ENCODE measurements at places on chromosomes 5 and 9. TPM values are rescaled to one million over a fixed set of nuclear protein-coding genes. Genes with fewer than 3 reads are reported as not detected.

LHX2 gene
- polyA plus RNA-seq: not detected

PCDHGB6 gene
- 0.31 TPM for polyA plus RNA-seq

KIF24 gene
- polyA plus RNA-seq: 0.23 TPM

AQP3 gene
- 3.4 TPM for polyA plus RNA-seq

SNX2 gene
- polyA plus RNA-seq: 333 TPM

GLRA1 gene
- polyA plus RNA-seq: 0.35 TPM

HTR4 gene
- not detected for polyA plus RNA-seq

CNTFR gene
- 0.66 TPM for polyA plus RNA-seq

IFNA2 gene
- polyA plus RNA-seq: 0.22 TPM

FBN2 gene
- 0.03 TPM for polyA plus RNA-seq

C9orf153 gene
- 0.98 TPM for polyA plus RNA-seq

SELENOP gene
- polyA plus RNA-seq: 30.3 TPM

IL9 gene
- polyA plus RNA-seq: not detected

IRGM gene
- polyA plus RNA-seq: not detected

GARNL3 gene
- 157 TPM for polyA plus RNA-seq

IL13 gene
- not detected for polyA plus RNA-seq

SLC36A1 gene
- 0.78 TPM for polyA plus RNA-seq

EDIL3 gene
- 168 TPM for polyA plus RNA-seq

SEMA6A gene
- polyA plus RNA-seq: 2.7 TPM

PCDHGA10 gene
- polyA plus RNA-seq: 7.8 TPM

PRDM9 gene
- not detected for polyA plus RNA-seq

IFNA6 gene
- not detected for polyA plus RNA-seq

LPAR1 gene
- 7.2 TPM for polyA plus RNA-seq

SWI5 gene
- 33.4 TPM for polyA plus RNA-seq

SH3TC2 gene
- polyA plus RNA-seq: 0.59 TPM

HRH2 gene
- 11.5 TPM for polyA plus RNA-seq

SLC2A6 gene
- 11.9 TPM for polyA plus RNA-seq

SOHLH1 gene
- 1.4 TPM for polyA plus RNA-seq
